ENCODE measurements at places on chromosomes 3 and 15. TPM values are rescaled to one million over a fixed set of nuclear protein-coding genes. Genes with fewer than 3 reads are reported as not detected.

The EPHA3 gene
- 0.08 TPM for total RNA-seq

DNA sequence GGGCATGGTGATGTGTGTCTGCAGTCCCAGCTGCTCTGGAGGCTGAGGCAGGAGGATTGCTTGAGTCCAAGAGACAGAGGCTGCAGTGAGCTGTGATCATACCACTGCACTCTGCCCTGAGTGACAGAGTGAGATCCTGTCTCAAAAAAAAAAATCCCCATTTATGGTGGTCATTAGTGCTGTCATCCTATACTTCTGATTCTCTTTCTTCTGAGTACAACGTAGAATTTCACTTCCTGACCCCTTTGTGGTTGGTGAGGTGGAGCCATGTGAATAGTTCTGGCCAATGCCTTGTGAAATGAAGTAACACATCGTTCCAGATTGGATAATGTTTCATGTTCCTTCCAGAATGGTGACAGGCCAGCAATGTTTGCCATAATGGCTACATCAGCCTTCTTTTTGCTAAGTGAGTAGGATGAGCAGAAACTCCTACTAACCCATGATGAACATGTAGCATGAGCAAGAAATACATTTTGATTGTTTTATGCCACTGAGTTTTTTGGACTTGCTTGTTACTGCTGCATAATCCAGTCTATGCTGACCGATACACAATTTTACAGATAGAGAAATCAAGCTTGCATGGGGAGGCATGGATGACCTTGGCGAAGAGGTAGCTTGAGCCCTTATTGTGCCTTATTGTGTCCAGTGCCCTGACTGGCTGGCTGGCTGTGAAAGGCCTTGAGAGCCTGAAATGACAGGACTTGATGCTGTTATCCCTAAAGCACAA lies 30.9 kb upstream of the TLE3 start:
- H3K4me3 ChIP-seq = no peak overlapping the region
- H3K27me3 ChIP-seq = peaks cover 21% of the 10 kb centered on the region
- DNase-seq = no peak
- no peak overlapping the region for H3K27ac ChIP-seq
- no peaks in the 10 kb centered on the region for H3K4me1 ChIP-seq
- no peaks in the 10 kb centered on the region for H3K36me3 ChIP-seq

DNA sequence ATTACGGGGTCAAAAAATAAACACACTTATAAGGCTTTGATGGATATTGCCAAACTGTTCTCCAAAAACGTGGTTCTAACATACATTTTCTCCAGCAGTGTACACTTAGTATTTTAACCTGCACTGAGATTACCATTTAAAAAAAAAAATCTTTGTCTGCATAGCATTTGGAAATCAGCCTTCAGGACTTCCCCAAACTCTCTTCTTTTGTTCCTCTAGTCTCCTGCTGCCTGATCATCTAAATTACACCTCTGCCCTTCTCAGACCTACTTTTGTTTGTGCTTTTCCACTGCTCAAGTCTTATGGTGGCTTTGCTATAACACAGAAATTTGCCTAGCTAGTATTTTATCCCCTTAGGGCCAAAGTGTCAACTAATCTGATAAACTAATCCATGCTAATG lies 3.8 kb downstream of the NCEH1 start:
- H3K4me3 ChIP-seq = no peak overlapping the region
- no peak for DNase-seq
- no peaks in the 10 kb centered on the region for H3K27me3 ChIP-seq
- no peaks in the 10 kb centered on the region for H3K36me3 ChIP-seq
- H3K27ac ChIP-seq = no peak overlapping the region
- H3K4me1 ChIP-seq = peaks cover 18% of the 10 kb centered on the region

DNA sequence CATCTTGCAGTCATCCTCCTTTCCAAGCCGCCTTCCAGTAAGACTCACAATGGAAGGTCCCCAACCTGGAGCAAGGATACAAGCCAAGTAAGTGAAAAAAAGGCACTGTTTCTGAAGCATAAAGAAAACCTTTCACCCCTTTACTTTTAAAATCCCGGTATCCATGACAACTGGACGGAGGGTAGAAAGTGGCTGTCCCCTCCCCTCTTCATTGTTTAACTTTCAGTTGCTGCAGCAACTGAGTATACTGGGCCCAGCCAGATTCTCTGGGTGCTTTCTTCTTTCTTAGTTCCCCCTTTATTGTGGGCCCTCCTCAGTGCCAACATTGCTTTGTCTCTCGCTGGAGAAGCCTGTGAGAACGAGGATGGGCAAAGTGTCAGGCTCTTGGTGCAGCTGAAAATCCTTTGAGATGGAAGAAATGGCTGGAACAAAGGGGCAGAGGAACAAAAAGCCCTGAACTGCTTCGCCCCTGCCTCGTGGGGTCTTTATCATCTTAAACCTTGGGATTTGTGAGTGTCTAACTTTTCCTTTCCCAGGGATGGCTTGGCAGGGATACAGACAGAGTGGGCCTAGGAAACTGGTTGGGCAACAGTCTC lies 224.0 kb upstream of the RGMA start:
- H3K27ac ChIP-seq = no peak overlapping the region
- H3K4me3 ChIP-seq = no peak overlapping the region
- no peaks in the 10 kb centered on the region for H3K36me3 ChIP-seq
- H3K27me3 ChIP-seq = peaks cover 2% of the 10 kb centered on the region

GRCh38 chr3:105352976-105353375 lies 13.7 kb upstream of the ALCAM start:
- peaks cover 7% of the 10 kb centered on the region for H3K4me1 ChIP-seq
- H3K4me3 ChIP-seq = no peak overlapping the region
- H3K36me3 ChIP-seq = no peaks in the 10 kb centered on the region
- no peak for DNase-seq
- H3K27me3 ChIP-seq = peaks cover 45% of the 10 kb centered on the region

- no peak overlapping the region for H3K27ac ChIP-seq
- peaks cover under 1% of the 10 kb centered on the region for H3K4me1 ChIP-seq
- peaks cover 32% of the 10 kb centered on the region for H3K36me3 ChIP-seq
- H3K27me3 ChIP-seq = no peaks in the 10 kb centered on the region
- DNase-seq = no peak
Measured at GRCh38 chr15:40416056-40416455, 10.5 kb downstream of the IVD start.

DNA sequence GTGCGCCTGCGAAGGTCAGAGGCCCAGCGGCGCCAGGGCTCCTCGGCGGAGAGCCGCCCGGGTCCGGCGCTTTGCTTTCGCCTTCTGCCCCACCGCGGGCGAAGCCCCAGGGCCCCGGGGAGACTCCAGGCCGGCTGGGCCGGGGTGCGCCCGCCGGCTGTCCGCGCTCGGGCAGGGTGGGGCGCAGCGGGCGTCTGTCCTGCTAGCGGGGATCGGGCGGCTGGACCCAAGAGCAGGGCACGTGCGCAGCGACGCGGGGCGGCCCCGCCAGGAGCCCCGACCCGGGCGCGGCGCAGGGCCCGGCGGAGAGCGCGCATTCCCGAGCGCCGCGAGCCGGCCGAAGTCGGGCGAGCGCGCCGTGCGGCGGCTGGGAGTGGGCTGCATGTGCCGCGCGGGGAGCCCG lies 569 bp upstream of the ALDH1A3 start:
- peaks cover 10% of the 10 kb centered on the region for H3K4me1 ChIP-seq
- no peak overlapping the region for H3K27ac ChIP-seq
- H3K4me3 ChIP-seq = no peak overlapping the region
- H3K27me3 ChIP-seq = peaks cover 71% of the 10 kb centered on the region

DNA sequence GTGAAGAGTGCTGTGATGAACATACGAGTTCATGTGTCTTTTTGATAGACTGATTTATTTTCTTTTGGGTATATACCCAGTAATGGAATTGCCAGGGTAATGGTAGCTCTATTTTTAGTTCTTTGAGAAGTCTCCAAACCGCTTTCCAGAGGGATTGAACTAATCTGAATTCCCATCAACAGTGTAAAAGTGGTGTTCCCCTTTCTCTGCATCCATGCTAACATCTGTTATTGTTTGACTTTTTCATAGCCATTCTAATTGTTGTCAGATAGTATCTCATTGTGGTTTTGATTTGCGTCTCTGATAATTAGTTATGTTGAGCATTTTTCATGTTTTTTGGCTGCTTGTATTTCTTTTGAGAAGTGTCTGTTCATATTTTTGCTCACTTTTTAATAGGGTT lies 54.8 kb upstream of the UTS2B start:
- no peak overlapping the region for H3K27ac ChIP-seq
- H3K4me3 ChIP-seq = no peak overlapping the region
- H3K4me1 ChIP-seq = no peaks in the 10 kb centered on the region
- DNase-seq = no peak
- no peaks in the 10 kb centered on the region for H3K27me3 ChIP-seq

DNA sequence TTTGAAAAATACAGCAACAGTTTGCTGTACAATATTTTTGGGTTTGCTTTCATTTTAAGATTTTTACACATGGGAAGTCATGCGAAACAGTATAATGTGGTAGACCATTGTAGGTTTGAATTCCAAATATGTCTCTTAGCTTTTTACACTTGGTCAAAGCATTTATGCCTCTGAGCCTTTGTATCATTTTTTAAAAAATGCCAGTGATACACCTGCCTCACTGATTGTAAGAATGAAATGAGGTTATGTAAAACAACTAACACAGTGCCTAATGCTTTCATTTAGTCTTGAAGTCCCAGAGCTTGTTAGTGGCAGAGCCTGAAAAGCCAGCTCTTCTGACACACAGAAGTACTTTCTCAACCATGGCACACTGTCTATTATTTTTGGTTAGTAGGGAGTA lies 202.0 kb downstream of the UBE2E2 start:
- H3K27me3 ChIP-seq = peaks cover 22% of the 10 kb centered on the region
- no peak for DNase-seq
- no peak overlapping the region for H3K27ac ChIP-seq
- H3K36me3 ChIP-seq = no peaks in the 10 kb centered on the region
- peaks cover 18% of the 10 kb centered on the region for H3K4me1 ChIP-seq

GRCh38 chr15:72521682-72522081 lies 47.6 kb downstream of the ARIH1 start:
- no peak overlapping the region for H3K4me3 ChIP-seq
- peaks cover 10% of the 10 kb centered on the region for H3K4me1 ChIP-seq
- DNase-seq = no peak
- H3K27ac ChIP-seq = no peak overlapping the region
- no peaks in the 10 kb centered on the region for H3K27me3 ChIP-seq
- H3K36me3 ChIP-seq = peaks cover 23% of the 10 kb centered on the region

Measured in activated CD8-positive, alpha-beta T cell treated with anti-CD3 and anti-CD28 coated beads, Interleukin-2, amount 10 ng/mL, durations not matched to agents 7 days and 5 days (primary cell).